ENCODE measurements at places on chromosomes 1 and 21.

- no peak for DNase-seq
These were observed 228.2 kb upstream of the IRF2BP2 start for GRCh38 chr1:234838182-234838581.

- no peak for DNase-seq
These were observed 6.6 kb downstream of the SGIP1 start for GRCh38 chr1:66540434-66541032.

DNA sequence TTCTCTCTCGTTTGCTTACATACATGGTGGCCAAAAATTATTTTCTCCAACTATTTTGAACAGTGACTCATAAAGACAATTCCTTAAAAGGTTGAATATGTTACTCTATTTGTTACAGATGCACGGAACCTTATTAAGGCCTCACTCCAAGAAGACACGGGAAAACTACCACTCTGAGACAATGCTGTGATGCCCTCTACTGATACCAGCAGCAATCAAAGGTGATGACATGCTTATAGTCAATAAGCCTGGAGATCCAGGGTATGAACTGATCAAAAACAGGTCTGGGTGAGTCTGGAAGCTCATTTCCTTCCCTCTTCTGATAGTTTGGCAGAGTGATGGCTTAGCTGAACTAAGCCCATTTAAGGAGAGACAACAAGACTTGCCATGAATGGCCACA lies 563.0 kb downstream of the LRRIQ3 start:
- no peak for DNase-seq

DNA sequence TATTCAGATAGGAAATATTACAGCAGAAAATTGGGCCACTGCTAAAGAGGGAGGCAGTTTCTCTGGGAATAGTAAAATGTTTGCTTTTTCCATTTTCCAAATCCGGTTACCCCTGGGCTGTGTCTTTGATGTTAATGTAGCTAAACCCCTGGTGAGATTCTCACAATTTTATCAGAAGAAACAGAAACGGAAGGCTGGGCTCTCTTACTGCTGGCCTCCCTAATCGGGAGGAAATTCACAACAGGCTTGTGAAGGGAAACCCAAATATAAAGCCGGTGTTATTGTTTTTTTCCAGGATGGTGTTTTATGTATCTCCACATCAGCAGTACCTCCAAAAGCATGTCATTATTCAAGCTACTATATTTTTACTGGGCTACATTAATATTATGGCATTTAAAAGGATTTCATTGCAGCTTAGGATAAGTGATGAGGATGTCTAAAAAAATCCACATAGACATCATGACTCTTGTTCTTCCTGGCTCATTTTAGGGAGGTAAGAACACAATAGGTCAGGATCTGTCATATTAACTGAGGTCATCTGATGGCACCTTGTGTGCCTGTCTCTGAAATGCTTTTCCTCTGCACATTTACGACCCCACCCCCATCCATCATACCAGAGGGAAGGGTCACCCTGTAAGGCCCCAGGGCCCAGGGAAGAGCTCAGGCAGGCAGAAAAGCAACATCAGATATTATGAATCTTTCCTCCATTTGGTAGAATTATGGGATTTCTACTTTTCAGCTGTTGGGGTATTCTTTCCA lies 158.7 kb downstream of the DSCAM start:
- no peak for DNase-seq

DNA sequence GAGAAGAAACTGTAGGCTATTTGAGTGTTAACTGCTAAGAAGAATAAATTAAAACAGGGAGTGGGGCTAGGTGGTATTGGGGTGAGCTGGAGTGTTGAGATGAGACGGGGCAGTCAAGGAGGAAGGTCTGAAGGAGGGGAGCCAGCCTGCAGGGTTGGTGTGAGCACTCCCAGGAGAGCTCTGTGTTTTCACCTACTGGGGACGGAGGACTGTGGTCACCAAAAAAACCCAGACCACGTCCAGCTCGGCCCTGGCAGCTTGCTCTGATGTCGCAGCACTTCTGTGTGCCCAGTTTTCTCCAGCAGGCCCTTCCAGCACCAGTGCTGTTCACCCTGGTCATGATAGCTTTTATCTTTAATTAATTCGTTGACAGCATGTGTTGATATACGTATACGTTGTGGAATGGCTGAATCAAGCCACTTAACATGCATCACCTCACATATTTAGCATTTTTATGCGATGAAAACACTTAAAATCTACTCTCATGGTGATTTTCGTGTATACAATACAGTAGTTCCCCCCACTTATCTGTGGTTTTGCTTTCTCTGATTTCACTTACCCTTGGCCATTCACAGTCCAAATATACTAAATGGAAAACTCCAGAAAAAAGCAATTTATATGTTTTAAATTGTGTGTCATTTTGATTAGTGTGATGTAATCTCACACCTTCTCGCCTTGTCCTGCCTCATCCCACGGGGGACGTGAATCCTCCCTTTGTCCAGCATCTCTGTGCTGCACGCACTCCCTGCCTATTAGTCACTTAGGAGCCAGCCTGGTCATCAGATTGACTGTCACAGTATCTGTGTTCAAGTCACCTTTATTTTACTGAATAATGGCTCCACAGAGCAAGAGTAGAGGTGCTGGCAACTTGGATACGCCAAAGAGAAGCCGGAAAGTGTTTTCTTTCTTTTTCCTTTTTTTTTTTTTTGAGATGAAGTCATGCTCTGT lies 12.3 kb downstream of the FAM3B start:
- DNase-seq: no peak

- DNase-seq: no peak
These were observed 101.3 kb upstream of the ARTN start for GRCh38 chr1:43832255-43832654.

DNA sequence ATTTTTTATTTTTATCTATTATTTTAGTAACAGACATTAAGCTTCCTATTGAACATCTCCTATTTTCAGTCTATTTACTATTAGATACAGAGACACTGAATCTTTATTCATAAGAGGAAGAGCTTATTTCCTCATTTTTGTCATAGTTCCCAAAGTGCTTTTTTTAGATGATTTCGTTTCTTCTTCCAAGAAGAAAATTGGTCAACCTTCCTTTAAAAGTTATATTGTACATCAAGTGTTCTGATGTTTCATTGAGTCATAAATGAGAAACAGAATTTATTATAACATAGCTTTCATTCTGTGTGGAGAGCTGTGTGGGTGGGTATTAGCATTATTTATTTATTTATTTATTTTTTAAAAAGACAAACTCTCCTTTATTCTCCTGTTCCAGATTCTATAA lies 50.6 kb upstream of the BACH1 start:
- no peak for DNase-seq

DNA sequence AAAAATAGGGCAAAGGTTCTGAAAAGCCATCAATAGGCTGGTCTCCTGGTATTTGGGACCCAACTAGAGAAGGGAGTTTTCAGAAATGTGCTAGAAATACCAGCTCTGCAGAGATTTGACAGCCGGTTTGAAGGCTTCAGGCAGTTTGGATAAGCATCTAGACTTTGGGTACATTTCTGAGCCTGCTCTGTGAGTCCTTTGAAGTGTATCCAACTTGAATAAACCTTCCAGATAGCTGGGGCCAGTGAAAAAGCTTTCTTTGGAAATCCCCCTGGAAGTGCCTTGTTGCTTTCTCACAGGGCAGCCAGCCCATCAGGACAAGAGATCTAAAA lies 6.4 kb upstream of the PEF1 start:
- DNase-seq: no peak

DNA sequence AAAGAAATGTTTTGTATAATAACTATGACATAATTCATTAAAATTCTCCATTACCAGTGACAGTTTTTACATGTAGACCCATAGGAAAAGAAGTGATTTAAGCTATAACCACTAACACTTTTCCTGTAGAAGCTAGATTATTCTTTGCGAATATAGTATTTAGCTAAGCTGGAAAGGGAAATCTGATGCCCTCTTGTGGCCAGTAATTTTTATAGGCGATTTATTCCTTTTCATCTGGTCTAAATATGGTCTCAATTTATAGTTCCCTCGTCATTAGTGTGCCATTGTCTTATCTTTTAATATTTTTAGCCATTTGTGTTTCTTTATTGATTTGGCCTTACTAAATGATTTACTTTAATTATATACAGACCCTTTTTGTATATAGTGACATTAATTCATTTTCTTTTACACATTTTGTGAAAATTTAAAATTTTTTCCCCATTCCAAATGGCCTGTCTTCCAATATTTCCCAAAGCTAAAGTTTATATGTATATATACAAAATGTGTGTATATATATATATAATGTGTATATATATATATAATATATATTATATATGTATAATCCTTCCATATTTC lies 26.7 kb downstream of the BTG3 start:
- DNase-seq: peak; percentile 22

- no peak for DNase-seq
These were observed 124.9 kb upstream of the IRF2BP2 start for GRCh38 chr1:234734869-234735268.

GRCh38 chr1:84217239-84217638 lies 73.2 kb downstream of the PRKACB start:
- DNase-seq: no peak

- DNase-seq: peak; percentile 63
These were observed 29.5 kb downstream of the ARHGEF16 start for GRCh38 chr1:3483801-3484444.

GRCh38 chr1:119590393-119590792 lies 57.7 kb downstream of the ZNF697 start:
- no peak for DNase-seq

DNA sequence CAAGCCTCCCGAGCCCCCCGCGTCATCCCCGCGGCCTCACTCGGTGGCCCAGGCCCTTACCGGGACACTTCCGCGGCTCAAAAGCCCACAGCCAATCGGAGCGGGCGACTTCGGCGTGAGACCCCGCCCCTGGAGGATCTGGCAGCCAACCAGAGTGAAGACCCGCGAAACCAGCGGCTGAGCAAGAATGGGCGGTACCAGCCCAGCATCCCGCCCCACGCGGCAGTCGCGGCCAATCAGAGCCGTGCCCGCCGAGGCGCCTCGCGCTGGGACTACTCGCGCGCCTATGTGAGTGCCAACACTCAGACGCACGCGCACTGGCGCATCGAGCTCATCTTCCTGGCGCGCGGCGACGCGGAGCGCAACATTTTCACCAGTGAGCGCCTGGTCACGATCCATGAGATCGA lies 22.5 kb downstream of the DISP3 start:
- no peak for DNase-seq

GRCh38 chr1:180646093-180646492 lies 14.3 kb downstream of the XPR1 start:
- no peak for DNase-seq

GRCh38 chr1:11494771-11495170 lies 15.8 kb downstream of the DISP3 start:
- no peak for DNase-seq

- DNase-seq: no peak
These were observed 21.5 kb upstream of the MTARC2 start for GRCh38 chr1:220726634-220727033.

DNA sequence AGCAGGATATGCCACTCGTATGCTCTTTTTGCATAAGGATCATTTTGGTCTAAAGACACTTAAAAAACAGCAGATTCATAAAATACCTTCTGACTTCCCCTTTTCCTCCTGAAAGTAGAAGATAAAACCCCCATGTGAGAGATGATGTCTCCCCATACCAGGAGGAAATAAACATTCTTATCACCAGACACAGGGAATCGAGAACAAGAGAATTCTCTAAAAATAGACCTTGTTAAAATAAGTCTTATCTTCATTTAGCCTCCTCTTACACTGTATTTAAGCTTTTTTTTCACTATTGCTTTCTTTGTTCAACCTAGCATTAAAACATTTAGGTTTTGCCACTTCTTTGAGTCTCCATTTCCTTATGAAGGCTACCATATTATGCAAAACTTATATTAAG lies 709.3 kb downstream of the KCNT2 start:
- no peak for DNase-seq

- DNase-seq: no peak
These were observed 4.7 kb downstream of the OR2B11 start for GRCh38 chr1:247453245-247453644.

GRCh38 chr21:39265603-39266002 lies 47.8 kb downstream of the BRWD1 start:
- no peak for DNase-seq

DNA sequence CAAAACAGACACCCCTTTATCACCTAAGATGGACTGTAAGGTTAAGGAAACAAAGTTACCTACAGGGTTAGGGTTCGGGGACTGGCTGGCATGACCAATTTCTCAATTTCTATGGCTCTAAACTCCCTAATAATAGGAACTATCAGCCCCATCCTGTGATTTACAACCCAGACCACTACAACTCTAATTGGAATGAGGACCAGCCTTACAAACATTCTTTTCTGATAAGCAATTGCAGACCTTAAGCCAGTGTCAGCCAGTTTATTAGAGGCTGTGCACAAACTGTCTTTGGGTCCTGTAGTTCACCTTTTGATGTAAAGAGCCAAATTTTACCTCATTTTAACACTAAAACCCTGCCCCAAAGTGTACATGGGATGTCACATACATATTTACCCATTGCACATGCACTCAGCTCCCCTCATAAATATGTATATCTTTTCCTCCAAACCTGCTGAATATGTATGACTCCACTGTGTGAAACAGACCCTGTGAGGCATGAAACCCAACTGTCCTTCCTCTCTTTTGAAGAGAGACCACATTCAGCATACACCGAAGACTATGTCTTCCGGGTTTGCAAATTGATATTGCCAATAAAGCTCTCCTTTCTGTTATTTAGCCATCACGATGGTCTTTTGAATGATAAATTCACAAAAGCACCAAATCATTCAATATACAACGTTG lies 7.3 kb upstream of the APP start:
- DNase-seq: no peak

GRCh38 chr1:168732736-168733135 lies 3.7 kb upstream of the DPT start:
- no peak for DNase-seq

DNA sequence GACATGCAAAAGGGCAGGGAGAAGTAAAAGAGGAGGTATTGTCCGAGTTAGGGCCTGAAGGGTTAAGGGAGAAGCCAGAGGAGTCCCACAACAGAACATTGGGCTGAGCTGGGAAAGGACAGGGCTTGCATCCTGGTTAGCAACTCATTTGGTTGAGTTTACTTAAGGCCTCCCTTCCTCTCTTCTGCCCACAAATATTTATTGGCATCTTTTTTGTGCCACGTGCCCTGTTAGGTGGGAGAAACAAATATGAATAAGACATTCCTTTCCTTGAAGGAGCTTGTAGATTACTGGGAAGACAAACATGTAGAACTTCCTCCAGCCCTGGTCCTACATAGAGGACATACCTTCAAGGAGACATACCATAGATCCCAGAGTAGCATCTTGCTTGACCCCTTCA lies 53.0 kb upstream of the PRELP start:
- DNase-seq: no peak
